Trophoblast cell (in vitro differentiated cells and primary cell): ENCODE measurements at places on chromosomes 5 and 9.

DNA sequence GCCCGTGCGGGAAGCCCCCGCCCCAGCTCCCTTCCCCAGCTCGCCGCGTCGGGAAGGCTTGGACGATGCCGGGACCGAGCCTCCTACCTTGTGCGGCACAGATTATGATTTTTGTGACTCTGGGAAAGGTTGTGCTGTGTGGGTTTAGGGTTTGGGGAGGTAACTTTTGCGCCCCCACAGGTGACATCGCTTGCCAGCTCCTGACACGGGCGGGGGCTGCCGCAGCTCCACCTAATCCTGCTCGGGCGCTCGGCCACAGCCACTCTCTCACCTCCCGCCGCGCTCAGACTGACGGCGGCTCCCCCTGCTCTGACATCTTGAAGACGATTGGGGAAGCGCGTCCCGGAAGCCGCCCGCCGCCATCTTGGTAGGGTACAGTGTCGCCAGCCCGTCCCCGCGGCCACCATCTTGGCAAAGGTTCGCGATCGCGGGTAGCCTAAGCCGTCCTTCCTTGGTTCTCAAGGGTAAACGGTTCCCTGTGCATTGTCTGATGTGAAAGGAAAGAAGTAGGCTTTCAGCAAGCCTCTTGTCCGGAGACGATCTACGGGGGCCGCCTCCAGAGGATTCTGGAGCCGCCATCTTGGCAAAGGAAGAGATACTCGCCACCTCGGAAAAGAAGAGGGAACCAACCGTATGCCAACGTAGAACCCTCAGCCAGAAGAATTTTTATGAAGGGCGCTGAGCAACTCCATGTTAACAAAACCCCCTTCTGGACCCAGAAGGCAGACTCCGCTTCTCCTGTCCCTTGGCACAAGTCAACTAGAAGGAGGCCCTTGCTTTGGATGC lies 1.8 kb upstream of the NR3C1 start:
- peak; percentile 74 for DNase-seq

- DNase-seq = no peak
Observed at GRCh38 chr5:102946971-102947370, 173.0 kb downstream of the GIN1 start.

DNA sequence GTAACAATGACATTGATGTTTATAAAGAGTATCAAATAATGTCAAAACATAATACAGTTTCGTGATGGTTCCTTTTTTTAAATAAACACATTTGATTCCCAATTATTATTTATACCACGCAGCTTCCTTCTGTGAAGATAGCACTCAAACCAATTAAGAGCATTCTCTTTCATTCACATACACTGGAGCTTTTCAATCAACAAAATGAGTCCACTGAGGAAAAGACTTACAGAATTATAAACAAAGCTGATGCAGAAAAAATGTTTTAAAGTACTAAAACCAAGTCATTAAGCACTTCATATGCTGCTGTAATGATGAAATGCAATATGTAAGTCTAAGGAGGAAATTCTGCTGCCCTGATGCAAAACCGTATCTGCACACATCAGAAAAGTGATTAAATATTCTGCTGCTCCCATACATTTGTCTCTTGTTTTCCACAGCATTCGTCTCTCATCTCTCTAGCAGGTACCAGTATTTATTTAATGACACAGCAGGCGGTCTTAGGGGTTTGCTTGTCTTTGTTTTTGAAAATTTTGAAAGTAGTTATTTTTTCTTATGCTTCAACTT lies 147.1 kb downstream of the CDH10 start:
- no peak for DNase-seq

DNA sequence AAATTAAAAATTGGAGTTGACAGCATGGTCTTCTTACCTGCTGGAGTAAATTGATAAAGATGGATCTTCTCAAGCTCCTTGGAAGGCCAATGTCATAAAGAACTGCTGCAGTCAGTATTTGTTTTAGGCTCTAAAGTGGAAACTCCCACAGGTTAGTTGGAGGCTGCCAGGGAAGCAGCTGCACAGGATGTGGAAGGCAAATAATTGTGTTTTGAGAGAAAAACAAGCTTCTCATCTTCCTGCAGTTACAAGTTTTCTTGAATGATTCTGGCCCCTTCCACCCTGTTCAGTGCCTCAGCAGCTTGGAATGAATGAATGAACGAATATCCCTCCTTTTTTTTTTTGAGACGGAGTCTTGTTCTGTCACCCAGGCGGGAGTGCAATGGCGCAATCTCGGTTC lies 13.9 kb downstream of the MROH2B start:
- no peak for DNase-seq

DNA sequence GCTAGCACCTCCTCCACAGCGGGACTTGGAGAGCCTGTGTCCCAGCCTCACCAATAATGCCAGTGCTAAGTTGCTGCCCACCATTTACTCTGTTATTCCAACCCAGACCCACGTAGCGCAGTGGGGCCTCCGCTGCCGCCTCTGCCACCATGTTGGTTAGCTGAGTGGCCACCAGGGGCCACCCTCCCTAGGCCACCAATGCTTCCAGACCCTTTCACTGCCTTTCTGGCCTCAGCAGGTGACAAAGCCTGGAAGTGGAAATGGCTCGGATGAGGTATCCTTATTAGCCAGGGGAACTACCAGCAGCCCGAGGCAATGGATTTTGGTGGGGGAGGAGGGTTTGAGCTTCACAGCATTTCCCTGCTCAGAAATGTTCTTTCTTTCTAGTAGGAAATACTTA lies 110.1 kb downstream of the OSTF1 start:
- no peak for DNase-seq

GRCh38 chr5:73954381-73954780 lies 328.4 kb downstream of the ARHGEF28 start:
- DNase-seq = no peak

DNA sequence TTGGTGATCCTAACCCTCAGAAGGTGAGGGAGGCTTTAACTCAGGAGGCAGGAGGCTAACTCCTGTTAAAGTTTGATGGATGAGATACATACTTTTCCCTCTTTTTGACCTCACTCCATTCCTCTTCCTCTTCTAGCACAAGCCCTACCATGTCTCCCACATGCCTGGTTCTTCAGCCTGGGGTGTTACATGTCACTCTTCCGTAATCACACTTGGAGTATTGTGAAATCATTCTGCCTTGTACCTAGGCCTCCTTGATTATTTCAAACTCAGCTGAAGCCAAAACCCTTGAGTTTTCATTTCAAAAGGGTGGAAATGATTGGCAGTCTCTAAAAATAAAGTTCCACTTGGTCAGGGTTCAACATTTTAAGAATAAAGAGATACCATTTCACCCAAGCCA lies 1.8 kb downstream of the PLAC8L1 start:
- no peak for DNase-seq

DNA sequence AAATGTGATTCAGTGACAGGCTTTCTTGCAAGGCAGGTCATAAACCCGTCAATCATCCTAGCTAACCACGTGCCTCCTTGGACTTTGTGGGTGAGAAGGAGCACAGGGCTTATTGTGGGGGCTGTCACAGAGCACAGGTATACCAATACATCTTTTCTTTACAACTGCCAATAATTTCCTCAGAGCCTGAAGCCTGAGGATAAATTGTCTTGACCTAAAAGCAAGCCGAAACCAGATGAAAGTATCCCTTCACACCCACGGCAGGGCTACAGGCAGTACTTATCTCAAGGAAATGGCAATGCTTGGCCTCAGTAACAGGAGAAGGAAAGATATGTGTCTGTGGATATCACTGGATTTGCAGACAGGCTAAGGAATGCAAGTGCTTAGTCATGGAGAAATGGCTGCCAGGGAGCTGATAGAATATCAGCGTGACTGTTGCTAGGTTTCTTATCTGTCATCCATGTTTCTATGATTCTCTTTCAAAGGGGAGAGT lies 90.3 kb upstream of the ZNF366 start:
- peak; percentile 71 for DNase-seq

- no peak for DNase-seq
Observed at GRCh38 chr9:126430124-126430523, 103.5 kb downstream of the MVB12B start.

- no peak for DNase-seq
Observed at GRCh38 chr9:101399643-101399970, 956 bp downstream of the ZNF189 start.

DNA sequence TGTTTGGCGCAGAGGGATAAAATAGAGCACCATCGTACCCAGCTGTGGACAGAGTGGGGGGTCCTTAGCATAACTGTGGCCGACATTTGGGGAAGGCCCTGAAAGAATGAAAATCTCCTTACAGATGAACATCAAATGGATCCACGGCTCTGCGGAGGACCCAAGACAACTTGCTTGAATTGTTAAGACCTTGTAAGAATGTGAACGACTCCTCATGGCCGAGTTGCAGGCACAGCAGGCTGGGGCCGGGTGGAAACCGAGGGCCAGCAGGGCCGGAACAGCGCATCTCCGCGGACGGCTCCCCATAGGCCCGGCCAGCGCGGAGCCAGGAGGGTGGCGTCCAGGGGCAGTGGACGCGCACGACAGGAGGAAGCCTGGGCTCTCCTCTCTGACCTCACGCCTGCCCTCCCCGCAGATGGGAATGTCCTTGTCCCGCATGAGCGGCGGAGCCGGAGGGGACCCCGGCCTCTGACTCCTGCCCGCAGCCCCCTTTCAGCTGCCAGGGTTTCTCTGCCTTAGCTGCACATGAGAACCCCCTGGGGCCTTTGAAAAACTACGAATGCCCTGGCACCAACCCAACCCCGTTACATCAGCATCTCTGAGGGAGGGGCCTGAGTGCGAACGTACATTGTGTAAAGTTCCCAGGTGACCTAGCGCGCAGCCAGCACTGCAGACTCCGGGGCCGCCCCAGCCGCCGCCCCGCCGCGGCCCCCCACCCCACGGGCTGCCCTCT lies 36.2 kb upstream of the PTCH1 start:
- no peak for DNase-seq

DNA sequence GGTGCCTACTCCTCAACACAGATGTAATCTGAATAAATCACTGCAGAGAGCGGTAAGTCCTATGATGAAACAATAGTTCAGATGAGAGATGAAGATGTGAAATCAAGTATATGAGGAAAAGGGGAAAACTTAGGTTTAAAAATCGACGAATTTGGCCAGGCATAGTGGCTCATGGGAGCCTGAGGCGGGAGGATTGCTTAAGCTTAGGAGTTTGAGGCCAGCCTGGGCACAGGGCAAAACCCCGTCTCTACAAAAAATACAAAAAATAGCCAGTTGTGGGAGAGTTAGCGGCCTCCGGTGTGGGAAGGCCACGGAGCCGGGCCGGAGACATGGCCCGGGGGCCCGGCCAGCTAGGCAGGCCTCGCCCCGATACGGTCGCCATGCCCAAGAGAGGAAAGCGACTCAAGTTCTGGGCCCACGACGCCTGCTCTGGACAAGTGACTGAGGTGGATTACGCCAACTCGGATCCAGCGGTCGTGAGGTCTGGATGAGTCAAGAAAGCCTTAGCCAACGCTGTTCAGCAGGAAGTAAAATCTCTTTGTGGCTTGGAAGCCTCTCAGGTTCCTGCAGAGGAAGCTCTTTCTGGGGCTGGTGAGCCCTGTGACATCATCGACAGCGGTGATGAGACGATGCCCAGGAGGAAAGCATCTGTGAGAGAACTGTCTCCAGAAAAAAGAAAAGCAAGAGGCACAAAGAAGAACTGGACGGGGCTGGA lies 62.8 kb upstream of the SUB1 start:
- DNase-seq = peak; percentile 50
